NCI-H524 (cell line): ENCODE measurements at places on chromosomes 11 and 22.

GRCh38 chr11:45096636-45097035, 49.8 kb upstream of the PRDM11 start:
- no peak for DNase-seq

GRCh38 chr11:95485115-95485900, 254.3 kb upstream of the SESN3 start:
- no peak for DNase-seq

DNA sequence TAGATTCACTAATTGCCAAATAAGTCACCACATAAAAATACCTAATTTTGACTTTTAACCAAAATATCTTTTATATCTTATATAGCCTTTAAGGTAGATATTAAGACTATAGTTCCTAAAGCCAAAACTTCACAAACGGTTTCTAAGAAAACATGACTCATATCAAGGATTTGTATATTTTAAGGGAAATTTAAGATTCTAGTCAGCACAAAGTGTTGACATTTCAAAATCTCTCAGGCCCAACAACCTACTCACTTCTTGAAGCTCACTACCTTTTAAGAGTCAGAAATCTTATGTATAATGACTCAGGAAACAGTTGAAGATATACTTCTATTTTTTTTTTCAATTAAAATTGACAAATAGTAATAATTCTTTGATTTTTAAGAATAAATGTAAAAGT, 221.9 kb downstream of the SBF2 start:
- DNase-seq = no peak

- no peak for DNase-seq
Measured at GRCh38 chr11:63868399-63869064, 29.6 kb downstream of the MARK2 start.

- no peak for DNase-seq
Measured at GRCh38 chr11:41878095-41878494, 418.6 kb upstream of the LRRC4C start.

GRCh38 chr22:33921525-33922348, 1.5 kb upstream of the LARGE1 start:
- DNase-seq = peak; percentile 78

DNA sequence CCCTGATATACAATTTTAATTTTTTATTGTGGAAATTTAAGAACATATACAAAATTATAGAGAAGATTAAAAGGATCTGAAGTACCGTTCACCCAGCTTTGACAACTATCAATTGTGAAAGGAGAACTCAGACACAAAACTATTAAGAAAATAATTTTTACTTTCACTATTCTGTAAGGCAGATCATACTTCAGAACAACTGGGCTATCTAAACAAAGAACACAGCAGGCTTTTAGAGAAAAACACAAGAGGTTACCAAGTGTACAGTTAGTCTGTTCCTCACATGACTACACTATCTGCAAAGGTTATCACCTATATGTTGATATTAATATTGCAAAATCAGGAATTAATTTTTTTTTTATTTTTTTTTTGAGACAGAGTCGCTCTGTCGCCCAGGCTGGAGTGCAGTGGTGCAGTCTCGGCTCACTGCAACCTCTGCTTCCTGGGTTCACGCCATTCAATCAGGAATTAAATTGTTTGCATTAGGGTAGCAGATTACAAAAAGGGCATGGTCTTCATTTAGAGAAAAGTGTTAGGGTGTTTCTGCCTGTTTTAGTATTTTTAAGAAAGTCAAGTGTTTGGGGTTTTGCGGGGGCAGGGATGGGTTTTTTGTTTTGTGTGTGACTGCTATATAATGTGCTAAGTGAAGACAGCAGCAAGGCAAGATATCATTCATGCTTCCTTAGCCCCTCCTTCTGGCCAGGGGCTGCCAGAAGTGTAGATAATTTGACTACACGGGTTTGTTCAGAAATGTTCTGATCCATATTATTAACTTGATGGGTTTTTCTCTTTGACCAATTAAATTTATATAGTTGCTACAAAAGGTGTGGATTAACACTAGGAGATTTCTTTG, 27.6 kb upstream of the SIK2 start:
- no peak for DNase-seq

DNA sequence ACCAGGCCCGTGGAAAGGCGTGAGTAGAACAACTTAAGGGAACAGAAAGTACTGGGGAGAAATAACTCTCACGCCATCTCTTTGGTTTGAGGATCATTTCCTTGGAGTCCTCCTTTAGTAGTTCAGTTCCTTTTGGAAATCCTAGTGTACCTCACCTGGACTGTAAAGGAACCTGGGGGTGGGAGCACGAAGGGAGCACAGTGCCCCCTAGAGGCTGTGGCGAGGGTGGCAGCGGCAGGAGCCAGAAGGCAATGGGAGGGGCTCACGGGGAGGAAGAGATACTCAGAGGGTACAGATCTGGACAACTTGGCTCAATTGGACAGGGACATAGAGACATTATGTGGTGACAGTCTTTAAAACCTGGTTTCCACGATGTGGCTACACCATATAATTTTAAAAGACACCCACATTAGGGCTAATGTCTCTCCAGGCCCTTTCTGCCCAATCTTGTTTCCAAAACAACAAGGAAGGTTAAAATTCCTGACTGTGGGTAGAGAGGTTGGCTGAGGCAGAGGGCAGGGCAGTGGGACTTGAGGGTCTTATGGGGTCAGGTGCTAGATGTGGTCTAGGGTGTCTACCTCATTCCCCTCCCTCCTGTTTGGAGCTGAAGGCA, 87.0 kb downstream of the CSNK2A3 start:
- peak; percentile 4 for DNase-seq

DNA sequence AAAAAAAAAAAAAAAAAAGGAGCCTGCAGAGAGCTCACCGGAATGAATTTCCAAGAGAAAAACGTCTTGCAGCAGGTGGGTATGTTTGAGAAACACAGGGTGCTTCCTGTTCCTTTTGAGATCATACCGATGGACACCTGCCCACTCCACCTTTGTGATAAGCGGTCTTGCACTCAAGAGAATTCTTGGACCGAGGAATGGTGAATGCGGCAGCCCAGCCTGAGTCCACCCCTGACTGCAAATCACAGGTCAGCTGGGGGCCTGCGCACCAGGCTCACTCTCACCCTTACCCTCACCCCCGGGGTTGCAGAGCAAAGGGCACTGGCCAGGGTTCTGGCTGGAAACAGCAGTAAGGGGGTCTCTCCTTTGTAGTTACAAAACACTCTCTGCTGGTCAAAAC, 16.8 kb upstream of the TEF start:
- no peak for DNase-seq

DNA sequence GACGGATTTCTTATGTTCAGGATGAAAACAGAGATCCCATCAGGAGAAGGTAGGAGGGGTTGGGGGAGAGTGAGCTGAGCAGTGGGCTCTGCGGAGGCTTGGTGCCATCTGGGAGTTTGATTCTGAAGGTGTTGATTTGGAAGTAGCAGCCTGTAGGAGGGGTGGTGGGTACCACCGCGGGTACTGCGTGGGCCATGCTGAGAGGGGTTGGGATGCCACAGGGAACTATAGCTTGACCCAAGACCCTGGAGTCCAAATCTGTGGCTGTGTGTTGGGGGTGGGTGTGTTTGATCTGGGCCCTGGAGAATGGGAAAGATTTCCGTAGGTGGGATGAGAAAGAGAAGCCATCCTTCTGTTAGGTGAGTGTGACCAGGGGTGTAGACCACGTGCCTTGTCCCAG, 5.0 kb downstream of the INCENP start:
- DNase-seq = no peak

DNA sequence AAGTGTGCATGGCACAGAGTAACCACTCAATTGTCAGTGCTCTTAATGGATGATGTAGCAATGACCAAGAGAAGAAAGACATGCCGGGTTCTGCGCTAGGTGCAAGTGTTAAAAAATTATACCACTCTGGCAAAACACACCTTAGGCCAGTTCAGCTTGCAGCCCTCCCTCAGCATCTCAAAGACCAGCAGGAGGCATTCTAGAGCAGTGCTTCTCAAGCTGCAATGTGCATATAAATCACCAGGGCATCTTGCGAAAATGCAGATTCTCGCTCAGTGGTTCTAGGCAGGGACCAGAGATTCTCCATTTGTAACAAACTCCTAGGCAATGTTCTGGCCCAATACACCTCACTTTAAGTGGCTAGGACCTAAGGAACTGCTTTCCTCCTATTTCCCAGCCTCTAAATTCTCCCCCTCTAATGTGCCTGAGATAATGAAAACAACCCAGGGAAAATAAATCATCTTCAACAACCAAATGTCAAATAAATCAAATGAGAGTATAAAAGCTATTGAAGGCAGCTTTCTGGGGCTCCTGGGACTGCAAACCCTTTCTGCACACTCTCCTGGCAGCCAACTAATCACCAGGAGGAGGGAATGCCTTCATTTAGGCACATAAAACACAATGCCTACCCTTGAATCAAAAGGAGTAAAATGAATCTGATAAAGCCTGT, 337.2 kb upstream of the API5 start:
- DNase-seq = no peak

- DNase-seq = no peak
Measured at GRCh38 chr22:48236261-48236660, 1473.8 kb downstream of the TBC1D22A start.
